Neural progenitor cell (in vitro differentiated cells): ENCODE measurements at places on chromosomes 3 and 15.

DNA sequence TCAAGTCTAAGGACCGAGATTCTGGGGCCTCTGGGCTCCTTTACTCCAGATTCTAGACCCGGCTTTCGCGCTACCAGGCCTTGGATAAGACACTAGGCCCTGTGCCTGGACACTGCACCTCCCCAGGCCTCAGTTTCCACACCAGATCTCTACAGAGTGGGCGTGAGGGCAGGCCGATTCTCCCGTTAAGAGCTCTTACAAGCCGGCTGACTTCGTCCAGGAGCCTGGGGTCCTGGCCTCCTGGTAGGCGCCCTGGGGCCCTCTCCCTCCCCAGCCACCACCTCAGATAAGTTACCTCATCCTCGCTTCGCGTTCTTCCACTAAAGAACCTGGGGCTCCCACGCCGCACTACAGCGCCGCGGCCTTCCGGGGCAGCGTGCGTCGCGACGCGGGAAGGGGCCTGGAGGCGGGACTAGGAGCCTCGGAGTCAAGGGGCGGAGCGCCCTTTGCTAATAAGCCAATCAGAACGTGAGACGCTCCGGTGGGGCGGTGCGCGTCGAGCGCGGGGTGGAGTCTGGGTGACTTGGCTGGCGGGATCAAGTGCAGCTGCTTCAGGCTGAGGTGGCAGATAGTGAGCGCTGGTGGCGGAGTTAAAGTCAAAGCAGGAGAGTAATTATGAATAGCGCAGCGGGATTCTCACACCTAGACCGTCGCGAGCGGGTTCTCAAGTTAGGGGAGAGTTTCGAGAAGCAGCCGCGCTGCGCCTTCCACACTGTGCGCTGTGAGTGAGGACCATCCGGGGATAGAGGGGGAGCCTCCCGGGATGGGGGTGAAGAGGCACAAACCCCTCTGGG lies at the start of the genes EAF2 and IQCB1:
TSS of gene EAF2 (plus strand) at position 539 of the 794 bp plus-strand sequence. CDS start at position 616, 77 bp downstream.
TSS of gene IQCB1 (minus strand) at position 390 of the 794 bp plus-strand sequence. CDS start 6,100 bp downstream, outside the sequence.
- DNase-seq, result peak; percentile 97

DNA sequence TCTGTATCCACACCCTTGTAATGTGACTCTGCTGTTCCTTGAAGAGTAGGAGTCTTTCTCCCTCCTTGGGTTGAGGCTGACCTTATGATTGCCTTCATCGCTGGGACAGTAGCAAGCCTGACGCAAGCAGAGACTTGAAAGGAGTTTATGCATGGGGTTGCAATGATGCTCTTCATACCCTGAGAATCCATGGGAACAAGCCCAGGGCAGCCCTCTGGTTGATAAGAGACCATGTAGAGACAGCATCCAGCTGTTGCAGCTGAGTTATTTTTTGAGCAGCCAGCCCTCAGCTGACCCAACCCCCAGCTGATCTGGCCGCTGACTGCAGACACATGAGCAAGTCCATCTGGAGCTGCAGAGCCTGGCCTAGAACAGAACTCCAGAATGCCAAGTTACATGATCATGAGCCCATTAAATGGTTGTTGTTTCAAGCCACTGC lies 60.6 kb upstream of the ARNT2 start:
- no peak for DNase-seq

- DNase-seq, result no peak
Observed at GRCh38 chr15:74210729-74211128, 8.1 kb upstream of the STRA6 start.

DNA sequence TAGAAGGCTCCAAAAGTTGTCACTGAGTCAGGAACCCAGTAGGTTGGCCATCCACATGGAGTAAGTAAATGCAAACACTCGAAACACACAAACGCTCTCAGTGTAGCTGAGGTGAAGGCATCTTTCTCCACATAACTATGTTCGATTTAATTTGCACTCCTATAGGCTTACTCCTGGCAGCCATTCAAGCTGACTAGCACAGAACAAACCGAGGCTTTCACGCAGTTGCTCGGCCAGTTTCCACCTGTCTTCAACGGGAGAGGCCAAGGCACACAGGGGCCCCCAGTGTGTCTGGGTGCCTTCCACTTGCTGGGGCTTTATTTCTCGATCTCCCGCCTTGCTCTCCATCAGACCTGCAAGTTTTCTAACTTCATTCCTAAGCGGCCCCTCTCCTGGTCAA lies 18.9 kb downstream of the RGMA start:
- DNase-seq, result no peak

- no peak for DNase-seq
Observed at GRCh38 chr3:101992863-101993262, 143.5 kb downstream of the NFKBIZ start.

- DNase-seq, result no peak
Observed at GRCh38 chr15:70466305-70466704, 297.1 kb downstream of the UACA start.

DNA sequence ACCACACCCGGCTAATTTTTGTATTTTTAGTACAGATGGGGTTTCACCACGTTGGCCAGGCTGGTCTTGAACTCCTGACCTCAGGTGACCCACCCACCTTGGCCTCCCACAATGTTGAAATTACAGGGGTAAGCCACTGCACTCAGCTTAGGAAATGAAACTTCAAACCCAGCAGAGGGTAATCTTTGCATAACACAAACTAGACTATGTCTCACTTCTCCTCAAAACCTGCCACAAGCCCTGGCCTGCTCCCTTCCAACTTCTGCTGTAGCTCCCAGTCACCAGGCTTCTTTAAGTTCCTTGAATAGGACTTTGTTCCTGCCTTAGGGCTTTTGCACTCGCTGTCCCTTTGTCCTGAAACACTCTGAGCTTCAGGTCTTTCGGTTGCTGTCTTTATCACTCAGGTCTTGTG lies 39.2 kb upstream of the SEMA4B start:
- no peak for DNase-seq

DNA sequence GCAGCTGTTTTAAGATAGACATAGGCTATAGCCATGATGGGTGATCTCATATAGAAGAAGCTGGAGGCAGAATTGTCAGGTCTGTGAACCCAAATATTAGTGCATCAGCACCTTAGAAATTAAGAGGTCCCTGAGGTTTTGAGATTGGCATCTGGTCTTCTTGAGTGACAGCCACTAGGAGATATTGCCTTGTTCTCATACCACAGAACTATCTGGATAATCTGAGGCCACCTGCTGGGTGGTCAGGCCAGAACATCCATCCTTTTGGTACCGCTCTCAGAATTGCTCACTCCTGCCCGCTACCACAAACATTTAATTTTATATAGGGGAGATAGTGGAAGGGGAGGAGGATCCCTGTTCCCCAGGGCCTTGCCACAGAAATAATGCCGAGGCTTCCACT lies 210.6 kb upstream of the ZPLD1 start:
- DNase-seq, result no peak

GRCh38 chr15:31366169-31366734 lies 39.6 kb downstream of the KLF13 start:
- DNase-seq, result no peak

GRCh38 chr15:88036154-88036839 lies 220.2 kb downstream of the NTRK3 start:
- DNase-seq, result peak; percentile 30

DNA sequence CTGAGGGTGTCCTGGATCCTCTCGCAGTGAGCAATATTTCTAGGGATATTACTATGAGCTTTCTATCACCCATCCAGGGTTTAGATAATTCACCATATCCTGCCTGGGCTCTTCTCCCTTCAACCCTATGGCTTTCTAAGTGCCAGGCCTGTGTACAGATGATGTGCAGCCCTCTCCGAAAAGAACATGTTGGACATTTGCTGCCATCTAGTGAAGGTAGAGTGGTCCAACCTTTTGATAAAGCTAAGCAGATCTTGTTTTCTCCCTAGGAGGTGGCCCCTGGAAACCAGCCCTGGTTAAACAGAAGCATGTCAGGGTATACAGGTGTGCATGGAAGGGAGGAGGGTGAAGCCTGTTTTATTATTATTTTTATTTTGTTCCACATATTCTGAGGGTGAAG lies 27.9 kb upstream of the SCN10A start:
- peak; percentile 62 for DNase-seq

DNA sequence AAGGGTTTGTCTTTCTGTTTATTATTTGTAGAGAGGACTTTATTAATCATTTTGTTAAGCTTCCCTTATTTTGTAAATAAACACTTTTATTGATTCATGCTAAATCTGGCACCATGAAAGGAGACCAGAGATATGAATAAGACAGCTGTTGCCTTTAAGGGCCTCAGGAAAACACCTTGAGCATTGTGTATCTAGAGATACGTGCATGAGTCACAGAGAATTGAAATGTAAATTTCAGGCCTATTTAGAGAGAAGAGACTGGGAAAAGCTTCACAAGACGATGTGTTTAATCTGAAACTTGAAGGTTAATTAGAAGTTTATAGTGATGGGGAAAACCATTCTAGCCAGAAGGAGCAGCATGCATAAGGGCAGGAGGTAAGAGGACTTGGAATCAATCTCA lies 28.6 kb upstream of the UTS2B start:
- DNase-seq, result no peak

- no peak for DNase-seq
Observed at GRCh38 chr15:40192942-40193341, 32.1 kb downstream of the BUB1B start.

GRCh38 chr3:168273917-168274316 lies 178.2 kb upstream of the GOLIM4 start:
- DNase-seq, result no peak

DNA sequence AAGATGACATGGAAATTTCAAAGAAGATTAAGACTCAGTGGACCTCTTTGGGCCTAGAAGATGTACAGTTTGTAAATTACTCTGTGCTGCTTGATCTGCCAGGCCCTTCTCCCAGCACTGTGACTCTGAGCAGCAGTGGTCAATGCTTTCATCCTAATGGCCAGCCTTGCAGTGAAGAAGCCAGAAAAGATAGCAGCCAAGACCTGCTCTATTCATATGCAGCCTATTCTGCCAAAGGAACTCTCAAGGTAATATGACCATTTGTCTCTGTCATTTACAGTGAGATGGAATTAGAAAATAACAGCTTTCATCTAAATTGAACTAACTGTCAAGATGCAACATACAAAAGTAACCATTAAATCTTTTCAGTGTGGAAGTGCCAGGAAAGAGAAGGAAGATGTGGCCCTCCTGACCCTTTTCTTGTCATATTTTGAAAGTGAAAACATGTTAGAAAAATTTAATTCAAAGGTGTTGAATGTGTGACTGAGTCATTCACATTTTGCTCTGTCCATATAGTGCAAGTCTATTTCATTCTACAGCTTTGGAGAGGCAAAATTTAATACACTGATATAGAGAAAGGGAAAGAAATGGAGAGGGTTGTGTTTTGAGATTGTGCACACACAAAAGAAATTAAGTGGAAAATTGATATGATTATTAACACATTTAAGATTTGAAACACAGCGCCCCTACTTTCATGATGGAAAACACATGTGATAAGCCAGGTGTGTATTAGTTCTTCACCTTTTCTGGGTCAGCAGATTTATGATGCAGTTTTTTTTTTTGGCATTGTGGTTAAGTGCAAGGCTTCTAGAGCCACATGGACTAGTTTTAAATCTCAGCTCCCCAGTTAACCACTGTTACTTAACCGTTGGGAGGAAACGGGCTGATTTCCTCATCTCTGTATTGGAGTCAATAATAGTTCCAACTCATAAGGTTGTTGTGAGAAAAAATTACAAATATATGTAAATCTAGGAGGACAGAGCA lies 375.1 kb downstream of the NAALADL2 start:
- no peak for DNase-seq

- no peak for DNase-seq
Observed at GRCh38 chr15:43215961-43216360, 4.9 kb downstream of the EPB42 start.
